Glutamatergic neuron (in vitro differentiated cells): ENCODE measurements at places on chromosomes 7 and 10.

GRCh38 chr10:86366902-86367151 lies 232 bp upstream of the GRID1 start:
- DNase-seq: no peak

DNA sequence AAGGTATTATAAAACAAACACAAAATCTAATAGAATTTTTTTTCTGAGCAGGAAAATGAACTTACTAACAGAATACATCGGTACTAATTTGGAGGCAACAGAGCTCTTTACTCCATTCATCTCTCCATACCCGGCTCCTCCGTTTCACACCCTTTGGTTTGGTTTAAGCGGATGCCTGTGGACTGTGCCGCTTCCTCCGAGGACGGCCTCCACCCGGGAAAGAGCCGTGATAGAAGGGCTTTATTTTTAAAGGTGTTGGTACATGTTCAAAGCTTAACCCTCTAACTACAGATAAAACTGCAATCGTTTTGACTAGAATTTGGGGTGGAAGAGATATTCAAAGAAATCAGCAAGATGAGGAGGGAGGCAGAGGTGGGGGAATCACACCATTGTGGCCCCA lies 1.9 kb downstream of the VIPR2 start:
- DNase-seq: no peak

GRCh38 chr7:3238525-3239210 lies 62.4 kb upstream of the SDK1 start:
- no peak for DNase-seq

DNA sequence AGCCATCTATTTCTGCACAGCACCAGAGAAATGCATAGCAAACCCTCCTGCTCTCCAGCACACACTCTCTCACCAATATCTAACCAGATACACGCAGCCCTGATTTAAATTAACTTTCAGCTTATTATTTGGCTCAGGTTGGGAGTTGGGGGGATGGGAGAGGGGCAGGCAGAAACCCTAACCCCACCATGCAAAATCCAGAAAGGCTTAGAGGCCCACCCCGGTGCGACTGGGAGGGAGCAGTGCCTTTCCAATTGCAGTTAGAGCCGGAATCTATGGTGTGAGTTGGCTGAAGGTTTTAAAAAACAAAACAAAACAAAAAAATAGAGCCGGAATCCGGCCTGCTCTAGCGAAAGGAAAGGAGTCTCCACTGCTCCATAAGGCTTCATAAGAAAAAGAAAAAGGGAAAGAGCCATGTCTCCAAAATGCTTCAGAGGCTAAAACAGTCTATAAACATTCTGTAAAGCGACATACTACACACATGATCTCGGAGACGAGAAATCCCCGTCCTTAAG lies 2.9 kb downstream of the IGF2BP3 start:
- no peak for DNase-seq

GRCh38 chr7:17380736-17381662 lies 82.5 kb downstream of the AHR start:
- DNase-seq: no peak

DNA sequence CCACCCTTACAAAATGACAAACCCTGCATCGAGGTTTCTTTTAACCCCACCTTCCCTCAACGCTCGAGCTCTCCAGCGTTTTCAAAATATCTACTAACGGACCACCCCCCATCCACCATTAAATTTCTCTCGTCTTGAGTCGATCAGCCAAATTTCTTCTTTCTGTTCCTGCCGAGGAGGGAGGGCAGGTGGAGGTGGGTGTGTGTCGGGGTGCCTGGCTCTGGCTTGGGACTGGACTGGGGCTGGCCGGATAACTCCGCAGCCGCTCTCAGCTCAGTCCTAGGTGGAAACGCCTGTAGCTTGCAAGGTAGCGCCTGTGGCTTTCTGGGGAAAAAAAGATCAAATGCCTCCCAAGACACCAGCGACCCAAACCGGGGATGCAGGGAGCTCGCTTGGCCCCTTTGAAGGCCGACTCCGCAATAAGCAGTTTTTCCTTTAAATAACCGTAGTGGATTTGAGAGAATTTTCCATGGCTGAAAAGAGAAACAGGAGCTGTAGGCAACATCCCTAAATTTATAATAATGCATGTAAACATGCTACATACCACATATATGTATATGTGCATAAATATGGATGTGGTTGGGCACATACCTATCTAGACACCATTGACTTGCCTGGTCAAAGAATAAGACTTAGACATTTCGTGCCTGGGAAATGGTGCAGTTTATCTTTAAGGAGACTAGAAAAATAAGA lies 1.9 kb upstream of the TMEM178B start:
- peak; percentile 29 for DNase-seq

- no peak for DNase-seq
Measured at GRCh38 chr10:11164551-11164802, 146.8 kb downstream of the CELF2 start.

GRCh38 chr7:28263622-28264271 lies 83.2 kb upstream of the JAZF1 start:
- DNase-seq: no peak

- DNase-seq: no peak
Measured at GRCh38 chr10:88039496-88040200, 176.2 kb downstream of the PTEN start.

- DNase-seq: no peak
Measured at GRCh38 chr10:103560886-103561285, 67.4 kb downstream of the NEURL1 start.

DNA sequence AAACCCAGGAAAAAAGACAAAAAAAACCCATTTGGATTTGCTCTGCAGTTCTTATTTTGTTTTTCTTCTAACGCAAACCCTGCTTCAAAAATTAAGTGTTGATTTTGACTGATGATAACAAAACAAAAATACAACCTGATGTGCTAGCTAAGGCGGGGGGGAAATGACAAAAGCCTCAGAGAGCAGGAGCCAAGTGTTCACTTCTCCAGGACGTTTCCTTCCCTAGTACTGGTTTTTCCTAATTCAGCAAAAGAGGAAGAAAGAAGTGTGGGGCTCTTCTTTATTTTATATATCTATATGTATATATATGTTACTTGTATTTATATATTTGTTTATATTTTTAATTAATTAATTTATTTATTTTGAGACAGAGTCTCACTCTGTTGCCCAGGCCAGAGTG lies 28.0 kb downstream of the SNX10 start:
- no peak for DNase-seq

GRCh38 chr7:127874951-127875608 lies 156.2 kb downstream of the LRRC4 start:
- DNase-seq: no peak
